Neural crest cell (in vitro differentiated cells): ENCODE measurements at places on chromosomes 5 and 9. TPM values are rescaled to one million over a fixed set of nuclear protein-coding genes. Genes with fewer than 3 reads are reported as not detected.
A peak's percentile ranks its signal among the peaks of the same experiment; 100 is the strongest.

Gene TMEM8B
- total RNA-seq, result 23.9 and 26.5 TPM in 2 replicates

GRCh38 chr5:160618286-160618685 lies 196.6 kb downstream of the PTTG1 start:
- DNase-seq, result no peak
- H3K4me1 ChIP-seq, result no peaks in the 10 kb centered on the region
- no peaks in the 10 kb centered on the region for H3K36me3 ChIP-seq
- H3K4me3 ChIP-seq, result no peak overlapping the region
- no peaks in the 10 kb centered on the region for H3K27me3 ChIP-seq

DNA sequence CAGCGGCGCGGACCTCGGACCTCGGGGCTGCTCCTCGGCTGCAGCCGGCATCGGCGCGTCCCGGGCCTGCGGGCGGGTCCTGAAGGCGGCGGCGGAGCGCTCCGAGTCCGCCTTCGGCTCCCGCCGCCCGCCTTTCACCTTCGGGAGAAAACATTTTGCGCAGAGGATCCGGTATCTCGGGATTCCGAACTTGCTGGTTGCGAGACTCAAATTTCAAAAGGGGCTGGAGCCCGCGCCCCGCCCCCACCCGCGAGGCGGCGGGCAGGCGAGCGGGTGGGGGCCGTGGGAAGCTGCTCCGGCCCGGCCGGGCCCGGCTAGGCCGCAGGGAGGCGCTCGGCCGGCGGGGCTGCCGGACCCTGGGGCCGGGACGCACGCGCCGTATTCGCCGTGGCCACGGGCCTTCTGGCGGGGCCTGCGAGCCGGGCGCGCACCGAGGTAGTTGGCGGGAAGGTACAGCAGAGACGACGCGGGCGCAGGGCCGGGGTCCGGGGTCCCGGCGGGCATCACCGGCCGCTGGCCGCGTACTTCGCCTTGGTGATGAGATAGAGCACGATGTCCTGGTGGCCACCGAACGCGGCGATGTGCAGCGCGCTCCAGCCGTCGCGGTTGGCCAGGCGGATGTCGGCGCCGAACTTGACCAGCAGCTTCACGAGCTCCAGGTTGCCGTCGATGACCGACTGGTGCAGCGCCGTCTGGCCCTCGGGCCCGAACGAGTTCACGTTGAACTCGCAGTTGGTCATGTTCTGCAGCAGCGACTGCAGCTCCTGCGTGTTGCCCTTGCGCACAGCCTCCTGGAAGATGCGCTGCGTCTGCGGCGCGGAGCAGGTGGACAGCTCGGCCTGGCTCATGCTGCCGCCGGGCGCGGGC lies 757 bp downstream of the NRARP start:
- H3K27me3 ChIP-seq, result peaks cover 29% of the 10 kb centered on the region
- H3K36me3 ChIP-seq, result peaks cover 4% of the 10 kb centered on the region
- H3K4me1 ChIP-seq, result peaks cover 52% of the 10 kb centered on the region
- H3K27ac ChIP-seq, result peak overlapping the region; percentile 92
- H3K4me3 ChIP-seq, result peak overlapping the region; percentile 97

Gene SLC6A19
- not detected in 2 replicates for total RNA-seq

Gene LCN2
- not detected in 2 replicates for total RNA-seq

GRCh38 chr5:139636207-139636792 lies 11.8 kb upstream of the CXXC5 start:
- no peak for DNase-seq
- peak overlapping the region; percentile 53 for H3K27ac ChIP-seq
- peaks cover 11% of the 10 kb centered on the region for H3K27me3 ChIP-seq
- peak overlapping the region; percentile 85 for H3K4me3 ChIP-seq
- H3K36me3 ChIP-seq, result no peaks in the 10 kb centered on the region
- peaks cover 48% of the 10 kb centered on the region for H3K4me1 ChIP-seq

- H3K4me1 ChIP-seq, result no peaks in the 10 kb centered on the region
- H3K4me3 ChIP-seq, result no peak overlapping the region
- no peaks in the 10 kb centered on the region for H3K27me3 ChIP-seq
- no peak overlapping the region for H3K27ac ChIP-seq
These were observed 83.5 kb downstream of the RANBP17 start for GRCh38 chr5:170945275-170945674.

DNA sequence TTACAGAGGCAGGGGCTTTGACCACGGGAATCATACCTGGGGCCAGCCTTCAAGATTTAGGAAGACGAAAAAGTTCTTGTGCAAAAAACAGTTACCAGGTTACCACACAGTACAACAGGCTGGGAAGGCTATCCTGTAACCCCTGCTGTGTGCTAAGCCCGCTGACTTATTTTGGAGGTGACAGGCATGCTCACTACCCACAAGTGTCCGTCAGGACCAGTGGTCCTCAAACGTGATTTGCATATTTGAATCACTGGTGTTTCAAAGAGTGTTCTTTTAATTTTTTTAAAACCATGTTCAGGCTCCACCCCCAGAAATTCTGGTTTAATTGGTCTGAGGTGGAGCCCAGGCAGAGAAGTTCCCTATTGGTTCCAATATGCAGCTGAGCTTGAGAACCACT lies 146.6 kb downstream of the TTLL11 start:
- no peak overlapping the region for H3K27ac ChIP-seq
- no peak for DNase-seq
- no peaks in the 10 kb centered on the region for H3K36me3 ChIP-seq
- H3K4me3 ChIP-seq, result no peak overlapping the region
- peaks cover 4% of the 10 kb centered on the region for H3K4me1 ChIP-seq
- H3K27me3 ChIP-seq, result no peaks in the 10 kb centered on the region
